ENCODE measurements at places on chromosomes 3 and 15.

DNA sequence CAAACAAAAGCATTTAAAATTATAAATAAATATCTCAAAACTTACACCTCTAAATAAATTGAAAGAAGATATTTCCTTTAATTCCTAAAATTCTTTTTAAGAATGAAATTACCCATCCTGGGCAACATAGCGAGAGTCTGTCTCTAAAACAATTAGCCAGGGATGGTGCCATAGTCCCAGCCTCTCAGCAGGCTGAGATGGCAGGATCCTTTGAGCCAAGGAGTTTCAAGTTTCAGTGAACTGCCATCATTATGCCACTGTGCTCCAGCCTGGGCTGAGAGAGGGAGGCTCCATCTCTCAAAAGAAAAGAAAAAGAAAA lies 25.4 kb downstream of the AADAC start:
- no peaks in the 10 kb centered on the region for H3K27me3 ChIP-seq
- H3K36me3 ChIP-seq: no peaks in the 10 kb centered on the region
- no peak overlapping the region for H3K4me3 ChIP-seq
- H3K27ac ChIP-seq: no peak overlapping the region

DNA sequence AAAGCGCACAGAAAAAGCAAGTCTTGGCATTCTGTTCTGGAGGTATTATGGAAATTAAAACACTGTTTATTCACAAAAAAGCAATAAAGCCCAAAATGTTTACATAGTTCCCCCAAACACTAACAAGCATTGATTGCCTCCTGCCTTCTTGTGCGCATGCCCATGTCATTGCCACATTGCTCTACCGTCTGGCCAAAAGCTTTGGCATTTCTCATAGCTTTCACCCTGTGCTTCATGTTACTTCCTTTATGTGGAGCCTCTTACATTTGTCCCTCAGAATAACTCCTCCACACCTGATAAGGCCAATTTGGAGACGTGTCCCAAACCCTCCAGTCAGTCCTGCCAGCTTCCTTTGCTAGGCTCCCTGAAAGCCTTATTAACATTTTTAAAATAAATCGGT lies 680.8 kb downstream of the GBE1 start:
- H3K36me3 ChIP-seq: no peaks in the 10 kb centered on the region
- no peak overlapping the region for H3K4me3 ChIP-seq
- no peaks in the 10 kb centered on the region for H3K27me3 ChIP-seq
- no peak for DNase-seq
- no peak overlapping the region for H3K27ac ChIP-seq
- H3K4me1 ChIP-seq: no peaks in the 10 kb centered on the region

DNA sequence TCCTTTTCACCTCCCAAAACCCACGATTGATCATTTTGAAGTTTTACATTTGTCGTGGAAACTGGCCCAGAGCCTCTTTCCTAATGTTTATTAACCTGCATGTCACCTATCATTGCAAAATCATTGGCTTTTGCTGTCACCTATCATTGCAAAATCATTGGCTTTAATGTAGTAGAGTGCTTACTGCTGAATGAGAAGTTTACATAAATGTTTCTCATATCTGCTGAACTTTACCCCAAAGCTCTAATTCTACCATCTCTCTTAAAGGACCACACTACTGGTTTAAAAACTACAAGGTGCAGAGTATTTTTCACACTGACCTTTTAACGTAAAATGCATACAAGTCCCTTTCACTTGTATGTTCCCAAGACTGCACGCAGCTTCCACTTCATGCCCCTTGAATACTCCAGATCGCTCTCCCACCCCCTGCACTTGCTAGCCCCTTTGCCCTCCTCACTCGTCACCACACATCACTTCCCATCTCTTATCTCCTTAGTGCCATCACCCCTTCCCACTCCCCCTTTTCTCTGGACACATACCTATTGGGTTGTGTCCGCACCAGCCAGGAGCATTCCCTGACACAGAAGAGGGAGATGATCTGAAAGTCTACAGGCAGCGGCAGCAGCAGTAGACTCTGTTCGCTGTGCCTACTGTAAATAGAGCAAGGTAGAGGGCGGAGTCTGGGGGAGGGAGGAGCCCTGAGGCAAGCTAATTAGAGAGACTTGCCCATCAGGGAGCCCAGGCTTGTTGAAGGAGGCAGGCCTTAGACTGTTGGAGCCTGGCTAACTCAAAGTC lies 30.2 kb upstream of the ATOSA start:
- no peaks in the 10 kb centered on the region for H3K36me3 ChIP-seq
- no peak overlapping the region for H3K27ac ChIP-seq
- H3K27me3 ChIP-seq: no peaks in the 10 kb centered on the region
- peaks cover 3% of the 10 kb centered on the region for H3K4me1 ChIP-seq

GRCh38 chr3:128412180-128413002 lies 54.3 kb downstream of the DNAJB8 start:
- no peak overlapping the region for H3K4me3 ChIP-seq
- H3K36me3 ChIP-seq: no peaks in the 10 kb centered on the region
- no peak for DNase-seq
- no peaks in the 10 kb centered on the region for H3K27me3 ChIP-seq
- no peaks in the 10 kb centered on the region for H3K4me1 ChIP-seq
- no peak overlapping the region for H3K27ac ChIP-seq

DNA sequence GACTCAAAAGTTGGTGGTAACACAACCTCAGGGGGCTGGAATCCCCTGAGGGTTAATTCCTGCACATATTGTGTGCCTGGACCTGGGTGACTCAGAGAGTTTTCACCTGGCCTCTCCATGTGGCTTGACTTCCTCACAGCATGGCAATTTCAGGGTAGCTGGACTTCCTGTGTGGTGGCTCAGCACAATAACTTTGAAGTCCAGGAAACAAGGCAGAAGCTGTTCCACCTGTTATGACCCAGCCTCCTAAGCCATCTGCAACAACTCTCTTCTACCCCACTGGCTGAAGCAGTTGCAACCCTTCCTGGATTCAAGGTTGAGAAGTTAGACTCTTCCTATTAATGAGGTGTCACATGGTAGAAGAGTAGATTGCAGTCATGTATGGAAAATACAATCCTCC lies 58.4 kb downstream of the EDEM1 start:
- H3K4me1 ChIP-seq: peaks cover 4% of the 10 kb centered on the region
- no peak overlapping the region for H3K4me3 ChIP-seq
- DNase-seq: peak; percentile 6

GRCh38 chr3:169477790-169478189 lies 185.7 kb downstream of the MECOM start:
- no peak overlapping the region for H3K27ac ChIP-seq
- no peaks in the 10 kb centered on the region for H3K4me1 ChIP-seq
- DNase-seq: no peak
- H3K27me3 ChIP-seq: no peaks in the 10 kb centered on the region
- H3K36me3 ChIP-seq: no peaks in the 10 kb centered on the region

DNA sequence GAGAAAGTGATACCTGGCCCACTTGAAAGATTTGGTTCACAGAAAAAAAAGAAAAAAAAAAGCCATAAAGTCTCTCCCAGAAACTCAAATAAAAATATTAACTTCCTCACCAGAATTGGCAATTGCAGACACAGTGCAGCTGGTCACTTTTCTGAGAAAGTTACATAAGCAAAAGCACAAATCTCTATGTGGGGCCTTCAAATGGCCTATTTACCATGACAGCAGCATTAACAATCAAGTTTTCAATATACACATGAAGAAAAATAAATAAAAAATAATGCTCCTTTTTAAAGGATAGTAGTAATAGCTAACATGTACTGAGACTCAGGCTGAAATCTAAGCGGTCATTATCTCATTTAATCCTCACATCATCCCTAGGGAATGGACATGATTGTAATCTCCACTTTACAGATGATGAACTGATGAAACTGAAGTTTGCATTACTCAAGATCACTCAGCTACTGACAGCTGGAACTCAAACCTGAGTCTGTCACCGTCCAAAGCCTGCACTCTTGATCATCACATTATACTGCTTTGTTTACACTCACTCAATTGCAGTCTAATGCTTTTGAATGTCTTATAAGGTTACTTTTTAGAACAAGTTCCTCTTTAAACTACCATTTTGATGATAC lies 3.3 kb downstream of the NPTN start:
- no peak for DNase-seq
- H3K27ac ChIP-seq: no peak overlapping the region
- peaks cover 58% of the 10 kb centered on the region for H3K4me1 ChIP-seq
- H3K4me3 ChIP-seq: no peak overlapping the region
- no peaks in the 10 kb centered on the region for H3K36me3 ChIP-seq
- H3K27me3 ChIP-seq: no peaks in the 10 kb centered on the region

GRCh38 chr3:156859578-156859977 lies 33.4 kb downstream of the LEKR1 start:
- no peaks in the 10 kb centered on the region for H3K4me1 ChIP-seq
- no peaks in the 10 kb centered on the region for H3K36me3 ChIP-seq
- H3K4me3 ChIP-seq: no peak overlapping the region
- DNase-seq: no peak

DNA sequence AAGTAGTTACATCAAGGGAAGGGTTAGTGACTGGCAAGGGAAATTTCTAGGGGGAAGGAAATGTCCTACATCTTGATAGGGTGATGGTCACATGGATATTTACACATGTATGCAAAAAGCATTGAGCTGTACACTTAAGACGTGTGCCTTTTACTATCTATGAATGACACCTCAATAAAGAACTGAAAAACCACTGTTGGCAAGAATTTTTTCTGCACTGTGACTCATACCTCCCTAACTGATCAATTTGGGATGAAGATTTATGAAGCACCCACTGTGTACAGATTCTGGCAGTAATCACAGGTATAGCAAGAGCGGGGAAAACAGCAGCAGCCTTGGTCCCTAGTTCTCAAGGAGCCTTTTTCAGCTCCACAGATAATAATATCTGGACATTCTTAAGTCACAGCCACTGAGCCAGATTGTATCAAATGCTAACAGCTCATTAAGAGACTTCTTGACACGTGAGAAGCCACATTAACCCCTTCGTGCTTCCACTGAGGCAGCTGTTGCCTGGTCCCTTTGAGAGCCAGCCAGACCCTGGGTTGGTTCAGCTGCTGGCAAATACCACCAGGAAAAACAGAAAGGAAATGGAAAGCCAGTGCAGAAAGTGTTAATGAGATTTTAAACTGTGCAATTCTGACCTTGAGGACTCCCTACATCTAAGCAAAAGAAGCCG lies 32.0 kb upstream of the GALNT15 start:
- no peaks in the 10 kb centered on the region for H3K27me3 ChIP-seq
- no peak overlapping the region for H3K27ac ChIP-seq
- no peak for DNase-seq
- peaks cover 5% of the 10 kb centered on the region for H3K4me1 ChIP-seq
- no peak overlapping the region for H3K4me3 ChIP-seq
- H3K36me3 ChIP-seq: no peaks in the 10 kb centered on the region

DNA sequence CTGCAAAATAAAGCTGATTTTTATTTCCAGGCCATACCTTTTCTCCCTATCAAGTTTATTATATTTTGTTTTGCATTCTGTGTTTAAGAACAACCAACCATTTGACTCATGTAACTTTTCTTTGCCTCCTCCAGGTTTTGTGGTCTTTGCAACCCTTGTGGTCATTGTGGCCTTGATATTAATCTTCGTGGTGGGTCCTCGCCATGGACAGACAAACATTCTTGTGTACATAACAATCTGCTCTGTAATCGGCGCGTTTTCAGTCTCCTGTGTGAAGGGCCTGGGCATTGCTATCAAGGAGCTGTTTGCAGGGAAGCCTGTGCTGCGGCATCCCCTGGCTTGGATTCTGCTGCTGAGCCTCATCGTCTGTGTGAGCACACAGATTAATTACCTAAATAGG lies 27.6 kb downstream of the NIPA2 start:
- no peak overlapping the region for H3K4me3 ChIP-seq
- H3K36me3 ChIP-seq: peaks cover 46% of the 10 kb centered on the region
- H3K27ac ChIP-seq: no peak overlapping the region
- H3K4me1 ChIP-seq: peaks cover 6% of the 10 kb centered on the region
- no peak for DNase-seq

DNA sequence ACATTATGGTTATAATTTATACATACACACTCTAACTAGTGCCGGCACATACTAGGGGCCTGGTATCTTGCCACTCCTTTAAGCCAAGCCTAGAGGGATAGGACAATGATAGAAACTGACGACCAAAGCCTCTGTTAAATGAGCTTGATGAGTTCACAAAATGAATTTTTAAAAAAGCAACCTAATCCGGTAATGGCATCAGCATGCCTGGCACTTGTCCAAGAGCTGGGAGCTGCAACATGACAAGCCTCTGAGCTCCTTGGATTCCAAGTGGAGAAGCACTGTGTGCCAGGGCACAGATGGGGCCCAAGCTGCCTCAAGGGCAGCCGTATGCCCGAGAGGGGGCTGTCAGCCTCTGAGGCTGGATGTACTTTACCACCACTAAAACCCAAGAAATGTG lies 9.7 kb downstream of the ETV5 start:
- H3K4me3 ChIP-seq: no peak overlapping the region
- peaks cover 75% of the 10 kb centered on the region for H3K27me3 ChIP-seq
- H3K4me1 ChIP-seq: peaks cover 9% of the 10 kb centered on the region
- DNase-seq: no peak
- no peaks in the 10 kb centered on the region for H3K36me3 ChIP-seq
- no peak overlapping the region for H3K27ac ChIP-seq

- no peaks in the 10 kb centered on the region for H3K27me3 ChIP-seq
- H3K27ac ChIP-seq: peak overlapping the region; percentile 94
- H3K4me3 ChIP-seq: peak overlapping the region; percentile 96
- peak; percentile 34 for DNase-seq
- no peaks in the 10 kb centered on the region for H3K36me3 ChIP-seq
- peaks cover 35% of the 10 kb centered on the region for H3K4me1 ChIP-seq
Observed at GRCh38 chr3:16264174-16264707, 502 bp downstream of the DPH3 start.

DNA sequence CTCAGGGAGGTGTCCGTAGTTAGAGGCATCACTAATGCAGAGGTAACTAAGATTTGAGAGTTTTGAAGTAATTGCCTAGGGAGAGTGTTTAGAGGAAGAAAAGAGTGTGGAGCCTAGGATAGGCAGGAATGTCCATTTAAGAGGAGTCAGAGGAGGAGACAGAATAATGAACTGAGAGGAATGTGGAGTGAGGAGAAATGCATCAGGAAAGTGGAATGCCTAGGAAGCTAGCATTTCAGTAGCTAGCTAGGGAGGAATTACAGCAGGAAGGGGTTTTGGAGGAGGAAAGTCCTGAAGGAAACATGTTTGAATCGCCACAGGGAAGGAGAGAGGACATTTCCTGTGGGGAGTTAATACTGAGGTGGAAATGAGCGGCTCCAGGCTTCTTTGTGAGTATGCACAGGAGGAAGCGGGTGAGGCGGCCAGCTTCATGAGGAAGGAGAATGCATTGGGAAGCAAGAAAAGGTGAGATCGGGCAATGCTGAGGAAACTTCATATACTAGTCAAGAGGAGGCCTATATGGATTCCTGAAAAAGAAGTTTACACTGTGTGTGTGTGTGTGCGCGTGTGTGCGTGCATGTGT lies 154.3 kb downstream of the TMEM108 start:
- no peaks in the 10 kb centered on the region for H3K4me1 ChIP-seq
- H3K4me3 ChIP-seq: no peak overlapping the region
- H3K27me3 ChIP-seq: peaks cover 7% of the 10 kb centered on the region
- H3K36me3 ChIP-seq: no peaks in the 10 kb centered on the region
- no peak overlapping the region for H3K27ac ChIP-seq

- no peaks in the 10 kb centered on the region for H3K4me1 ChIP-seq
- H3K27me3 ChIP-seq: peaks cover 15% of the 10 kb centered on the region
- no peak overlapping the region for H3K4me3 ChIP-seq
- no peaks in the 10 kb centered on the region for H3K36me3 ChIP-seq
- no peak overlapping the region for H3K27ac ChIP-seq
Observed at GRCh38 chr3:97417-98258, 98.9 kb upstream of the CHL1 start.

- H3K27me3 ChIP-seq: no peaks in the 10 kb centered on the region
- H3K36me3 ChIP-seq: peaks cover 2% of the 10 kb centered on the region
- H3K27ac ChIP-seq: no peak overlapping the region
Observed at GRCh38 chr3:47414666-47415587, 34.1 kb downstream of the PTPN23 start.

- H3K4me3 ChIP-seq: no peak overlapping the region
- no peaks in the 10 kb centered on the region for H3K36me3 ChIP-seq
- H3K4me1 ChIP-seq: no peaks in the 10 kb centered on the region
Observed at GRCh38 chr3:20861454-20861853, 675.4 kb upstream of the SGO1 start.

Measured in activated naive CD4-positive, alpha-beta T cell treated with anti-CD3 and anti-CD28 coated beads for 36 hours (primary cell).